ENCODE measurements at places on chromosomes 16 and 17.

- no peak for DNase-seq
These were observed 36.2 kb upstream of the CRHR1 start for GRCh38 chr17:45747911-45748310.

DNA sequence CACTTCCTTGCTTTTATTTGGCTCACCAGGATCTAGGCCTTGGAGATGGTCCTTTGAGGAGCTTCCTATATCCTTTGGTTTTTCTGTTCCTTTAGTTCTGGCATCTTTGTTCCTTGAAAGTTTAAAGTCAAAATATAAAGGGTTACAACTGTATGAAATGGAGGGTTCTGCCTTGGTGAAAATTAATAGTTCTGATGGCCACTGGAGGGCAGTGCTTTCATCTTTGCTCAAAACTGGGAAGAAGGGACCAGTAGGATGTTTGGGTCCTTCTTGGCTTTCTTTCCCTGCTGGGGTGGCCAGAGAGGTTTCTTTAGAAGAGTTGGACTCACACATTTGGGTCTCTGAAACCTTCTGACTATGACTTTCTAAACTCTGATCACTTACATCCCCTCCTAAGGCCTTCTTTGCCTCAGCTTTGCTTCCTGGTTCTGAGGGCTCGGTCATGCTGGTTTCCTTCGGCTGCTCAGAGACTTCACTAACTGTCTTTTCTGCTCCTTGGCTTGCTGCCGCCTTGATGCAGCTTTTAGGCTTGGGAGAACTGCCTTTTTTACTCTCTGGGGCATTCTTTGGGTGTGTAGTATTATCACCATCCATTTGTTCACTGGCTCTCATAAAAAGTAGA, 10.9 kb upstream of the ITGA2B start:
- DNase-seq, result peak; percentile 32

DNA sequence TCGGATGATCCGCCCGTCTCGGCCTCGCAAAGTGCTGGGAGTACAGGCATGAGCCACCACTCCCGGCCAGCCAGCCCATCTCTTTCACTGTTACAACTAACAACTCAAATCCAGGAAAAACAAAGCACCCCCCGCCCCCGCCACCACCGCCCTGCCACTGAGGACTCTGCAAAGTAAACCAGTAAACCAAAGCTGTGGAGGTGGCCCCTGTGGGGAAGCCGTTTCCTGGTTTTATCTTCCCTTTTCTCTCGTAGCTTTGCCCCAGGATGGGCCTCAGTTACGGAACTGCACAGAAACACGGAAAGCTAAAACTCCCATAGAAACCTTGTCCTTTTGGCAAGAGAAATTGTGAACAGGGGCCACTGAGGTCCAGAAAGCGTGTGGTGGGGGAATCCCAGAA, 17.5 kb downstream of the CHMP6 start:
- no peak for DNase-seq

DNA sequence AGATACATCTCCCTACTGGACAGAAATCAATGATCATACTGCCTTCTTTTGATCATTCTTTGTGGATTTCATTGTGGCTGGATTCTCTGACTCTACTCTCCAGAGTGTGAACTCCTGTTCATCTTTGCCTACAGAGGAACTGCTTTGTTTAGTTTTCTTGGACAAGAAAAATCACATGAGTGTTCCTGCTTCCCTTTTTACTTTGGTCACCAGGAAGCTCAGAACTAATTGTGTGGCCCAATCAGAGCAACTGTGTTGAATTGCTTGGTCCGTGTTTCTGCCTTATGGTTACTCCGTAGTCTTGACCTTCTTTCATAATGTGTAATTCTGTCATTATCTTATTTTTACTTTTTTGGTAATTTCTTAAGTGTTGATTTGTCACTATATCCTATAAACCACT, 97.0 kb downstream of the MAF start:
- DNase-seq, result no peak

DNA sequence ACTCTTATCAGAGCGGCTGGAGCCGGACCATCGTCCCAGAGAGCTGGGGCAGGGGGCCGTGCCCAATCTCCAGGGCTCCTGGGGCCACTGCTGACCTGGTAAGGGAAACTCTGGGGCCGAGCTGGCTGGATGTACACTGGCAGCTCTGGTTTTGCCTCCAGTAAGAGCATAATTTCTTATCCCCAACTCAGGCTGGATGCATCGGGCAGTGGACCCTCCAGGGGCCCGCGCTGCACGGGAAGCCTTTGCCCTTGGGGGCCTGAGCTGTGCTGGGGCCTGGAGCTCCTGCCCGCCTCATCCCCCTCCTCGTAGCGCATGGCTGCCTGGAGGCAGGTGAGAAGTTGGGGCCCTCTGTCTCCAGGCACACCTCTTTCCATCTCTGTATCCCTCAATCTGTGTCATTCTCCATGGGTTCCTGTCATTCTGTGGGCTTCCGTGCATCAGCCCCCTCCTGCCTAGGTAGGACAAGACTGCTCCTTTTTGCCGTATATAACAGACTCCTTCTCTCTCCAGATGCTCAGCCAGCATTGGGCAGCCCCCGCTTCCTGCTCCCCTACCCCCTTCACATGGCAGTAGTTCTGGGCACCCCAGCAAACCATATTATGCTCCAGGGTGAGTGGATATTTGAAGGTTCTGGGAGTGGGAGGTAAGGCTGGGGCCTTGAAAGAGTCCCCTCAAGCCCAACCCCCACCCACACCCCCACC, 9.4 kb upstream of the TMEM88 start:
- DNase-seq, result no peak

DNA sequence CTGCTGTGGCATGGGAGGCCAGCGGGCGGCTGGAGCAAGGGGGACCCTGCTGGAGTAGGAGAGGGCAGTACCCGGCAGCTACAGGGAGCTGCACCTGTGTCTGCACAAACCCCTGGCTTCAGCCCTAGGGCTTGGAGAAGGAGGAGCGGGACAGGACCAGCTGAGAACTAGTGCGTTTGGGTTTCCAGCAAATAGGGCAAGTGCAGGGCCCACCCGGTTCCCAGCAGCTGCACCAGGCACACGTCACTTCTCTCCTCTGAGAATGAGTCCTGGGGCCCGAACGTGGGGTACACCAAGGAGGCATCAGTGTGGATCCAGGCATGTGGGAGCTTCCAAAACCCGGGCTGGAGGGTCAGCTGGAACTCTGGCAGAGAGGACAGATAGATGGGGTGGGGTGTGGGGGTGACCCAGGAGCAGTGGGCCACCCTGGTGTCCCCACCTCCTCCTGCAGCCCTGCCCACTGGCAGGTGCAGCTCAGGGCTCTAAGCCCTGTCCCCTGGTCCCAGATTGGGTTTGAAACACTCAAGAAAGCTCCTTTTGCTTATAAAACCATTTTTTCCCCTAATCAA, 5.6 kb downstream of the C16orf89 start:
- no peak for DNase-seq

GRCh38 chr17:3675886-3676285, 7.3 kb downstream of the EMC6 start:
- no peak for DNase-seq

- no peak for DNase-seq
These were observed 70.7 kb downstream of the WSCD1 start for GRCh38 chr17:6140728-6141330.

DNA sequence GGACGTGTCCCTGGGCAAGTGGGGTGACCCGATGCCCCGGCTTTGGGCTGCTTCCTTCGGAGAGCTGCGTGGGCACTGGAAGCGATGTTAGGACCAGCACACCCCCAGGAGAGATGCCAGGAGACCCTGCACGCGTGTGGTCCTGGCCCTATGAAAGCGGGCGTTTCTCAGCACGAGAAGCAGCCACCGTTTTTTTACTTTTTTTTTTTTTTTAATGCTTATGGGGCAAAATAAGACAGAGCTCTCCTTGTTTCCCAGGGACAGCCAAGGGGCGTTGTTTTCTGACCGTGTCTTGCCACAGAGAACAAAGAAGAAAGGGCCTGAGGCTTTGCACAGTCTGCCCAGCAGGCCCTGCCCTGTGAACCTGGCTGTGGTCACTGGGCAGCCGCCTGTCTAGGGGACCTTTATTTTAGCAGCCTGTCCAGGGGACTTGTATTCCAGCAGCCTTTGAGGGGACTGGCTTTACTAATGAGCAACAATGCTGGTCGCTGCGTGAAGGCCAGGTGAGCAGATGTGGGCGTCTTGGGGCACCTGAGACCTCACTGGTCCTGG, 996 bp downstream of the SLC25A10 start:
- DNase-seq, result no peak

DNA sequence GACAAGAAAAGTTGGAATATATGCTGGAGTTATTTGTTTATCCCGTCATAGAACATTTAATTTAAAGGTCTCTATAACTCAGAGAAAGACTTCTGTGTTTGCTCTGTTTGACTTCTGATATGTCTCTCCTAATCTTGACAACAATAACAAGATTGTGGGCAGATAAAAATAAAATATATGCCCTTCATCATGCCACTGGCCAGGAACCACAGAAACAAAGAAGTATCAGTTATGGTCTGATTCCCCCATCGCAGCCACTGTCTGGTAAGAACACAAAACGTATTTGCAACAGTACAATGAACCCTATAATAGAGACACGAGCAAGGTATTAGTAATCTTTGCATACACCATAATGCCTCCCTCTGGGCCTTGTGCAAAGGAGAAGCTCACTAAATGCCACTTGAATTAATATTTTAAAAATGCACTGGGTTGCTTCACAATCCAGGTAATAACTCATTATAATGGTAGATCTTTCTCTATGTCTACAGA, 1498.3 kb downstream of the CDH11 start:
- no peak for DNase-seq

GRCh38 chr17:73952480-73953205, 250.8 kb upstream of the RPL38 start:
- DNase-seq, result peak; percentile 47

GRCh38 chr17:7307686-7308624, 527 bp downstream of the EIF5A start:
- no peak for DNase-seq

DNA sequence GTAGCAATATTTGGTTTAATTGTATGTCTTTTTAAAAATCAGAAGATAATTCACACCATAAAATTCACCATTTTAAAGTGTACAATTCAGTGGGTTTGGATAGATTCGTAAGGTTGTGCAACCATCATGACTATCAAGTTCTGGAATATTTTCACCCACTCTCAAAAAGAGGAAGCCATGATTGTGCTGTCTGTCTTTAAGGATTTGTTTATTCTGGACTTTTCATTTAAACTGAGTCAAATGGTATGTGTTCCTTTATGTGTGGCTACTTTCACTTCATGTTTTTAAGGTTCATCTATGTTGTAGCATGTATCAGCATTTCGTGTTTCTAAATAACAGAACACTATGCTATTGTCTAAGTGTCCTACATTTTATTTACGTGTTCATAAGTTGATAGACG, 68.1 kb upstream of the CPHXL start:
- no peak for DNase-seq

DNA sequence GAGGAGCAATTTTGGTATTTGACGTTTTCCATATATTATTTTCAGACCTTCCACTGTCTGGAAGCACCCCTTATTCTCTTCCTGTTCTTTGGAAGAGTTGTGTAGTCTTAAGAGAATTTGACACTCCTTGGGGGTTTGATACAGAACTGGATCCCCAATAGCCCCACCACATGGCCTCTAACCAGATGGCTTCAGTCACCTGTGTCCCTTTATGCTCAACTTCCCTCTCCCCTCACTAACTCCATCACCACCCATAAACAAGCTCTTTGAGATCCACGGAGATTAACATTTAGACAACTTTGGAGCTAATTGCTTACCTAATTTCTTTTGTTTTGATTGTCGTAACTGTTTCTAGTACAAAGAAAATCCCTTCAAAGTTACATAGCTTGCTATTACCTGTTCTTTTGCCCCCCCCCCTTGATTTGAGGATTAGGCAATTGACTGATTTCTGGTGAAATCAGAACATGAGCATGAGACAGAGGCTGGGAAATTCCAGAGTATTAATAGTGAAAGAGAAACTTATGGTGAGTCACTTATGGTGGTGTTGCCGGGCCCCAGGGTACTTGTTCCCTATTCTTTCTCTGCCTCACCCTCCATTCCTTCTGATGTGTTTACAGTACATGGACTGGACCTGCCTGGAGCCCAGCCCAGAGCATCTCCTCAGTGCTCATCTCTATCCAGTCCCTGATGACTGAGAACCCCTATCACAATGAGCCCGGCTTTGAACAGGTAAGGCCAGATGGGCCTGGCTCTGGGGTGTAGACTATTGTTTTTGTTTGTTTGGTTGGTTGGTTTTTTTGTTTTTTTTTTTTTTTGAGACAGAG, 7.5 kb downstream of the UBE2Z start:
- DNase-seq, result peak; percentile 76

Data from AG08395 (cell line).